Left colon (tissue), 2 donors: ENCODE measurements at places on chromosomes 3 and 15. TPM values are rescaled to one million over a fixed set of nuclear protein-coding genes. Genes with fewer than 3 reads are reported as not detected.

ZNF80 gene
- total RNA-seq, result not detected

ADGRG7 gene
- total RNA-seq, result 15.6 TPM

KLF15 gene
- total RNA-seq, result 1.6 TPM

DNA sequence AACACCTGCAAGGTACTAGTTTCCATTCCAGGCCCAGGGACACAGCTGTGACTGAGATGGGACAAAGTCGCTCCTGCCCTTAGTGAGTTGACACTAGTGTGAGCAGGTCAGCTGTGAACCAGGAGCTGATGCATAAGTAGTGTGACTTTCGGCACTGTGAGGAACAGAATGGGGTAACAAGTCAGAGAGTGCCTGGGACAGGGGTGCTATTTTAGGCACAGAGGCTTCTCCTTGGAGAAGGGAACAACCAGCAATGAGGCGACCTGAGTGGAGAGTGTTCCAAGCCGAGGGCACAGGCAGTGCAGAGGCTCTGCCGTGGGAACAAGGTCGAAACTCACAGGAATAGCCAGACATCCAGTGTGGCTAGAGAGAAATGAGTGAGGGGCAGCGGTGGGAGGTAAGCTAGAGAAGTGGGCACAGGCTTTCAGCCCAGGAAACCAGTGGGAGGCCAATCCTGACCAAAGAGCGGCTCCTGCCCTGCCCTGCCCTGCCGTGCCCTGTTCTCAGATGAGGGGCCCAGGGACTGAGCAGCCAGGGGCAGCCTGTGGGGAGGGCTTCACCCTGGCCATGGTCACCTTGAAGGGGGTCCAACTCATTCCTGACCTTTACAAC lies 14.2 kb downstream of the DNAH1 start:
- no peak for DNase-seq

- no peak for DNase-seq
These were observed 11.4 kb upstream of the ATP2B2 start for GRCh38 chr3:10516544-10517452.

GRCh38 chr3:190658106-190658505 lies 144.2 kb downstream of the IL1RAP start:
- DNase-seq, result no peak

DNA sequence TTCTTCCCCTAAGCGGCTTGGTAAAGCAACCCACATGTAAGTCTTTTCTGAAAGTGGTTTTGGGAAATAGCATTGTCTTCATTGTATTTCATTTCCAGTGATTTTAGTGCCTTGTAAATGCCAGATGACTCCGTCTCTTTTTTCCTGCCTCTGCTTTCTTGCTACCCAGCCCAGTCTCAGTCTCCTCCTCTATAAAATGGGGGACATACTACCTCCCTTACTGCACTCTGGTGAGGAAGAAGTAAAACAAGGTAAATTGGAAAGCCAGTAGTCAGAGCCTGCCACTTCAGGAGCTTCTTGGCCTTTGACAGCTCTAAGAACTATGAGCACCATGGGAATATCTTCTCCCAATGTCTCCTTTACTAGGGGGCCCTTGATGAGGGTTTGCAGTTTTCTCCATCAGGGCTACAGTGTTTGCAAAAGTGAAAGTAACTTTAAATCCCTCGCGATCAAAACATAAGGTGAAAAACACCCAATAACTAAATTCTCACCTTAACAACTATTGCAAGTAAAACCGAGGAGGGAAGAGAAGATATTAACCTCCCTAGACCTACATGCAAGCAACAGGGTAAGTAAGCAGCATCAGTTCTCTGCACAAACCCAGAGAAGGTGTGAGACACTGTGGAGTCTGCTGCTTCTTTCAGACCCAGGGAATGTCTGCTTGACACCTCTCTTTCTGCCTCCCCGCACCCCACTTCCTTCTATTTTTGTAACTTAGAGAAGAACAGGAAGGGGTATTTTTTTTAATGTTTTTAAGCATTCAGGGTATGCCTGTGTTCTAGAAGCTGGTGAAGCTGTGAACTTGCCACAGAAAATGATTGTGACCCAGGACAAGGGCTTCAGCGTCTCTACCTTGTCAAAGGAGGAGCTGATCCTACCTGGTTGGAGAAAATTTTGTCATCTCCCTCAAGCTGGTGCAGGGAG lies 159.1 kb upstream of the EOMES start:
- peak; percentile 19 for DNase-seq

GRCh38 chr3:175477651-175478224 lies 618.6 kb downstream of the NAALADL2 start:
- no peak for DNase-seq

GRCh38 chr3:172538368-172539151 lies 15.3 kb upstream of the TNFSF10 start:
- no peak for DNase-seq

- peak; percentile 83 for DNase-seq
These were observed 25.9 kb downstream of the ADCY5 start for GRCh38 chr3:123423031-123423430.

- no peak for DNase-seq
These were observed 805 bp upstream of the RGMA start for GRCh38 chr15:93089727-93090305.

DNA sequence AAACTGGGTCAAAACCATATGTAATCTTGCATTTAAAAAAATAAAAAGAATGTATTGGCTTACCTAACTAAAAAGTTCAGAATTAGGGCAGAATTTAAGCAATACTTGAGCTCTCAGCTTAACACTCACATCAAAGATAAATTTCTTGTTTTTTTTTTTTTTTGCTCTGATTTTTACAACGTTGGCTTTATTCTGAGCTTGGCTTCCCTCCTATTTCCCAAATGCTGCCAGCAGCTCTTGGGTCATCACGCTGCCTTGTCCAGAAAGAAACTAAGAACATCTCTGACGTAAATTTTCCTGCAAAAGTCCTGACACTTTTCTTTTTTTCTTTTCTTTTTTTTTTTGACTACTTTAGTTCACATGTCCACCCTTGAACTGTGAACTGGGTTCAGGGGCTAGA lies 150.6 kb upstream of the TGFBR2 start:
- DNase-seq, result no peak

DNA sequence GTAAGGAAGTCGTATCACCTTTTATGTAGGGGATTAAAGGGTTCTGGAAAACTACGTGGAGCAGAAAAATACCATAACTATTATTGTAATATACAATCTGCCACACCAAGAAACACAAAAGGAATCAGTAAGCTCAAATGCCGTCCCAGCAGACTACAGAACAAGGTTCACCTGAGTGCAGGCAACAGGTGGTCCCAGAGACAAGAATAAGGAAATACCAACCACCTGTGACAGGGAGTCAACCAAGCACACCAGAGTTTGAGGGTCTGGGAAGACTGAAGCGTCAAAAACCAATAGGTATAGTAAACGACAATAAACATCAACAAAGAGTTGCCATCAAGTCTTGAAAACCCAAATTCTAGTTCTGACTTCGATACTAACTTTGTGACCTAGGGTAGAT lies 12.1 kb downstream of the SLC24A5 start:
- DNase-seq, result no peak

GRCh38 chr3:158272081-158272480 lies 162.2 kb downstream of the RSRC1 start:
- no peak for DNase-seq

GRCh38 chr3:89506462-89507103 lies 399.2 kb downstream of the EPHA3 start:
- no peak for DNase-seq
